Lung (tissue), 17 donors: ENCODE measurements at places on chromosomes 3 and 15. TPM values are rescaled to one million over a fixed set of nuclear protein-coding genes. Genes with fewer than 3 reads are reported as not detected.

GRCh38 chr3:43034911-43035310 is 55.8 kb downstream of the GASK1A start:
- no peak for DNase-seq

DNA sequence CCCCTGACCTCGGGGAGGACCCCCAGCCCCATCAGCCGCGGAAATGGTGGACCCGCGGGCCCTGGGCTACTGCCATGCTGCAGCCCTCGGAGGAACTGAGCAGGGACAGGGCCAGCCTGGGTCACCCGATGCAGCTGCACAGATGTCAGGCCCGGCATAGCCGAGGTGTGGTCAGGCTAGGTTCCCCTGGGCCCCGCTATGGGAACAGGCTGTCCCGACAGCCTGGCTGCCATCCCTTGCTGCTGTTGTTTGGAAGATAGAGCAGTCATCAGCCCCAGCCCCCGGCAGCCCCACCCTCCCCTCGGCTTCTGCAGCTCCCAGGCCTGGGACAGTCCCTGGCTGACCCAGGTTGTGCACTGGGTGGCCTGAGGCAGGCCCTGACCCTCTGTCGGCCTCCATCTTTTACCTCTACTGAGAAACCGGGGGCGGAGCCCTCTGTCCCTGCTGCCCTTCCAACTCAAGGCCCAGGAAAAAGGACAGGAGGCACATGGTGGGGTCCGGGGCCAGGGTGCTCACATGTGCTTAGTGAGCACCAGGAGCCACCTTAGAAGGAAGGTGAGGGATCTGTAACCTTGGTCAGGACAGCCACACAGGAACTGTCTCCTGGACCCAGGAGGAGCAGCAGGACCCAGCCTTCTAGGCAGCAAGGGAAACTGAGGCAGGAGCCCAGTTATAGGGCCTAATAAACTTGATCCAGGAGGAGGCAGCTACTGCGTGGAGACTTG is 31.5 kb upstream of the FBLN2 start:
- no peak for DNase-seq

- no peak for DNase-seq
Measured at GRCh38 chr3:18597919-18598318, 172.8 kb upstream of the SATB1 start.

DNA sequence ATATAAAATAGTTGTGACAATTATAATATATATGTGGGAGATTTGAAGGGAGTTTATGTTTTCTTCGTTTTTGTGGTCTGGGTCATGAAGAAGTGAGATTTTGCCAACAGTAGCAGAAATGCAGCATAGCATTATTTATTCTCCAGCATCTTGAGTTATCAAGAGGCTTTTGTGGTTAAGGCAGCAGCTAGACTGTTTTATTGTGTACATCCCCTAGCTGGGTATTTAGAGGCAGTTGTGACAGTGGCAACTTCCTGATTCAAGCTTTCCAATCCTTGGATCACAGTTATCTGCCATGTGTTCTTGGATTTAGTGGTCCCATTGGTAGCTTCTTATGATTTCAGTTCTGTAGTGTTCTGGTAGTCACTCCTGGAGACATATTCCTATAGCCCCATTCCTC is 29.0 kb downstream of the ARIH1 start:
- DNase-seq: no peak

GRCh38 chr3:86990012-86990733 is 776 bp downstream of the VGLL3 start:
- peak; percentile 43 for DNase-seq

GRCh38 chr15:36499412-36500389 is 79.7 kb upstream of the CDIN1 start:
- DNase-seq: peak; percentile 79

- no peak for DNase-seq
Measured at GRCh38 chr3:135190658-135191057, 395.6 kb downstream of the EPHB1 start.

- peak; percentile 73 for DNase-seq
Measured at GRCh38 chr3:105868431-105868741, 426 bp downstream of the CBLB start.

- DNase-seq: peak; percentile 68
Measured at GRCh38 chr15:67176195-67176971, 78.1 kb downstream of the AAGAB start.

ACKR4 gene
- polyA plus RNA-seq: 5.2 TPM

SLC2A2 gene
- not detected for polyA plus RNA-seq

SPESP1 gene
- polyA plus RNA-seq: 1.5 TPM

C3orf18 gene
- 3.2 TPM for polyA plus RNA-seq

EPHB3 gene
- polyA plus RNA-seq: 4.7 TPM
